Stimulated activated CD8-positive, alpha-beta memory T cell treated with anti-CD3 and anti-CD28 coated beads, Interleukin-7, amount 100 ng/mL, for 48 hours (primary cell): ENCODE measurements at places on chromosomes 7 and 10.

DNA sequence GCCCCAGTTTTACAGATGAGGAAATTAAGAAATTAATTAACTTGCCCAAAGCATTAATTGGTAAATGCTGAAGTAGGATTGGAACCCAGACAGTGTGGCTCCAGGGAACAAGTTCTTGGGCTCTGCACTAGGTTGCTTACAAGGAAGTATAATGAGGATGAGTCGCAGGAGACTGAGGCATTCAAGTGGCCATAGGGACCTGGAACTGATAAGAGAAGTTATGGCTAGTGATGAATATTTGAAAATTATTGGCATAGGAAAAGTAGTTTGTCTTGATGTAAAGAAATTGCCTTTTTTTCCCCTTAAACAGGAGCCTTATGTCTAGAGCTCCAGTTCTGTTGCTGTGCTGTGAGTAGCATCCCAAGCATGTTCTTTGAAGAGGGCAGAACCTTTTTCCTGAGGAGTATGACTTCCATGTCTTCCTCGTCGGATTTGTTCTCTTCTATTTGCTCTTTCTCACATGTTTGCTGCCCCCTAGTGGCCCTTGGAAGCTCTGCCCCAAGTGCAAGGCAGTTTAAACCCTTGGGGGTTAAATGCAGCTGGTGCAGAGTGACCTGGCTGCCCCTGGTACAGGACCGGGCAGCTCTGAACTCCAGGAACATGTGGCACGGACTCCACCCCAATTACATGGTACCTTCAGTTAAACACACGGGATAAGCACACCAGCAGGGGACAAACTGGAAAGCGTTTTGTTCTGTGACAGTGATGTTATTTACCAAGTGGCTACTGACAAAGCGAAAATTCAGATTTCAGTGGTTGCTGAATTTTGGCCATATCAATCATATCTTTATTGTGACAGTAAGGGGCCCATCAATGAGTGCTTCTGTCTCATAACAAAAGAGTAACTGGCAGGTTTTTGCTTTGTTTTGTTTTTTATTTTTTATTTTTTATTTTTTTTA is 148.8 kb downstream of the HECW1 start:
- DNase-seq = peak; percentile 14

DNA sequence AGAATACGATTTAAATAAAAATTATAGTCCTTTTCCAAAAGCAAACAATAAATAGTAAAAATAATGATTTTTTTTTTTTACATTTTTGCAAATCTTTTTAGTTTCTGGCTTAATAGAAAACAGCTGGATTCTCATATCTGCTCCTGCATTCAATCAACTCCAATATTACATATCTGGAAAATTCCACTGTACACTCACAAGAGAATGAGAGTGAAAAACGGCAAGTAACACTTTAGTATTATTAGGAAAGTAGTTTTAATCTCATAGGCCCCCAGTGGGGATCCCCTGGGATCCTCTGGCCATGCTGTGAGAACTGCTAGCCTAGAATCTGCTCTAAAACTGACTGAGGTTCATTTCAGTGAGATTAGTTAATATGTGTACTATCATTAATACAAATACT is 128.6 kb upstream of the LRRN3 start:
- DNase-seq = no peak

DNA sequence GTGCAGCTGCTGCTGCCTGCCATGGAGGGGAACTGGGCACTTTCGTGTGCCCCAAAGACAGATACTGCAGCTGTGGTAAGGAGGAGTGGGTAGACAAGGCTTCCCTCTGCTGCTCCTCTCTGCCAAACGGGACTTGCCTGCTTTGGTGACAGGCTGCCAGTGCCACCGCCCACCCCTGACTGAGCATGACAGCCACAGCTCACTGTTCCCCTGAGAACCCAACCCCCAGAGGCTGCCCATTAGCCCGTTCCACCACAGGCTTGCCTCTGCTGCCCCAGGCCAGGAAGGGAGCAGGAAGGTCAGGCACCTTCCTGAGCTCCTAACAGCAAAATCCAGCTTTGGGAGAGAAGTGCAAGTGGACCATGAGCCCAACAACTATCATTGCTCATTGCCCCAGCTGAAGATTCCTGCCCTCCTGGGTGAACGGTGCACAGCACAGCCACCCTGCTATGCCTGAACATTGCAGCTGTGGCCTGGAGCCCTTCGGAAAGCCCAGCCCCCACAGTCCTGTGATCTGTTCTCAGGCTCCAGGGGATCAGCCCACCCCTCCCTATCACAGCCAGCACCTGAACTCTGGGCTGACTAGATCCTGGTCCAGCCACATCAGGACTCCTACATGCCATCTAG is 58.7 kb upstream of the ANTXRL start:
- DNase-seq = no peak

GRCh38 chr10:6579183-6579903 is 733 bp downstream of the PRKCQ start:
- no peak for DNase-seq

DNA sequence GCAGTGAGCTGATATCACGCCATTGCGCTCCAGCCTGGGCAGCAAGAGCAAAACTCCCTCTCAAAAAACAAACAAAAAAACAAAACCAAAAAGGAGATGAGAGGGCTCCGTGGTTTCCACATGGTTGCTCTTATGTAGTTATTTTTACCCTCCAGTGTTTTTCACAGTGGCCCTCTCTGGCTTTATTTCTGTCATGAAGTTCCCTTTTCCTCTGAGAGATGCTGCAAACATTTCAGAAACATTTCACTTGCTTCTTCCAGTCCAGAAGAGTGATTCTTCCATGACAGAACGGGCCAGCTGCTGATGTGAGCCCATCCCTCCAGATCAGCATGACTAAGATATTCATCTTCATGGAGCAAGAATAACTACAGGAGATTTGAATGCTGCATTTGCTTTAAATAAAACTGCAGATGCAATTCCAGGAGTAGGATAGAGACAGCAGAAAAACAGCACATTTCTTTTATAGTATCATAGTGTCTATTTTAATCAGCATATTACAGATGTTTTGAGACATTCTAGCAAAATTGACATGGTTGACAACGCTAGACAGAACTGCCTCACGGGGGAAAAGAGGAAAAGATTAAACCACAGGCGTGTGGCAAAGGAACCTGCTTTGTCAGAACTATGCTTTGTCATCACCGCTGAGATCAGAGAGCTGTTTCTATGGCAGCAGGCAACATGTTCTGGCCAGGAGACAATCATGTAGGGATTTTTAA is 40.3 kb downstream of the NRCAM start:
- no peak for DNase-seq

- no peak for DNase-seq
These were observed 36.4 kb downstream of the ZNF438 start for GRCh38 chr10:30995081-30995770.

GRCh38 chr10:127345231-127345965 is 149.0 kb upstream of the INSYN2A start:
- DNase-seq = no peak

- DNase-seq = no peak
These were observed 150.2 kb upstream of the FZD8 start for GRCh38 chr10:35792291-35792690.

- DNase-seq = no peak
These were observed 126.7 kb upstream of the ZMIZ1 start for GRCh38 chr10:78942091-78942501.

DNA sequence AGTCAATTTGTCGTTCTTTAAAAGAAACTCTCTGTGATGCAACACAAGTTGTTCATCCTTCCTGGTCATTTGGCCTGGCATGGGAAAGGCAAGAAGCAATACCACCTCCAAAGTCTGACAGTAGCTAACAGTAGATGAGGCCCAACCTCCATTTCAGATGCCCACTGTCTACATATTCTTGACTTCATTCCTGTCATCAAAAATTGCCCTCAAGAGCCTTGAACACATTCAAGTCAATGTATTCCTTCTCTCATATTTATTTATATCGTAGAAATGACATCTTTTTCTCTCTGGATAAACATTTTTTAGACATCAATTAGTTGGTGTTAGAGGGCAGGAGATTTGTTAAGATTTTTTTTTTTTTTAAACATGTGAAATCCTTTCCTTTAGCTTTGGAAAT is 33.7 kb downstream of the ABLIM1 start:
- DNase-seq = no peak

DNA sequence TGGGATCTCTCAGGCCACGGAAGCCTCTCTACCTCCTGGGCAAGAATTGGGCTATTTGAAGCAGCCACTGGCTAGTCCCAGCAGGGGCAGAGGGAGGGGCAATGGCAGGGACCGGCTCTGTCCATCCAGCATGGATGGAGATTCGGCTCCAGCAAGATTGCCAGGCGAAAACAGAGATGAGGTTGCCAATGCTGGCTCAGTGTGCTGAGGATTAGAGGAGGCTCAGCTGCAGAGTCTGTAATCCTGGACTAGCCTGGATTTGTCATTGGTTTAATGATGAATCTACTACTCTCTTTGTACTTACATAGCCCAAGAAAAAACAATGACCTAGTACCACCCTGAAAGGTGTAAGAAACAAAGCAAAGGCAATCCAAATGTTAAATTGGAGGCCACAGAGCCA is 112.2 kb upstream of the PDCD4 start:
- DNase-seq = no peak

DNA sequence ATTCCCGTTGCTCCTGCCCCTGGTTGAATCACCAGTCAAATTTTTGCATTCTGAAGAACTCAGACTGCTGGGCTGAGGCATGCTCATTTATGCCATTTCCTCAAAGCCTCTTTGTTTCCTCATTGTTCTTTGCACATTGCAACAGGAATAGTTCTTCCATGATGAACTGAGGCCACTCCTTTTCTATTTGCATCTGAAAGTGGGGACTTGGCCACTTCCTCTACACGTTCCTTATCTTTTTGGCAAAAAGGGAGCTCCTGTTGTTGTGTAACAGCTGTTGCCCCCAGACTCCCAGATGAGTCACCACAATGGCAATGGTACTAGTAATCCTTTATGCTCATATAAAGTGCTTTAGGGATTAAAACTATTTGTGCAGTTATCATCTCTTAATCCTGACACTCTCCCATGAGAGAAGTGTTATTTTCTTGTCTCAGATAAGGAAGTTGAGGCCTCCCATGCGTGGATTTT is 20.1 kb upstream of the ITPRID1 start:
- no peak for DNase-seq

DNA sequence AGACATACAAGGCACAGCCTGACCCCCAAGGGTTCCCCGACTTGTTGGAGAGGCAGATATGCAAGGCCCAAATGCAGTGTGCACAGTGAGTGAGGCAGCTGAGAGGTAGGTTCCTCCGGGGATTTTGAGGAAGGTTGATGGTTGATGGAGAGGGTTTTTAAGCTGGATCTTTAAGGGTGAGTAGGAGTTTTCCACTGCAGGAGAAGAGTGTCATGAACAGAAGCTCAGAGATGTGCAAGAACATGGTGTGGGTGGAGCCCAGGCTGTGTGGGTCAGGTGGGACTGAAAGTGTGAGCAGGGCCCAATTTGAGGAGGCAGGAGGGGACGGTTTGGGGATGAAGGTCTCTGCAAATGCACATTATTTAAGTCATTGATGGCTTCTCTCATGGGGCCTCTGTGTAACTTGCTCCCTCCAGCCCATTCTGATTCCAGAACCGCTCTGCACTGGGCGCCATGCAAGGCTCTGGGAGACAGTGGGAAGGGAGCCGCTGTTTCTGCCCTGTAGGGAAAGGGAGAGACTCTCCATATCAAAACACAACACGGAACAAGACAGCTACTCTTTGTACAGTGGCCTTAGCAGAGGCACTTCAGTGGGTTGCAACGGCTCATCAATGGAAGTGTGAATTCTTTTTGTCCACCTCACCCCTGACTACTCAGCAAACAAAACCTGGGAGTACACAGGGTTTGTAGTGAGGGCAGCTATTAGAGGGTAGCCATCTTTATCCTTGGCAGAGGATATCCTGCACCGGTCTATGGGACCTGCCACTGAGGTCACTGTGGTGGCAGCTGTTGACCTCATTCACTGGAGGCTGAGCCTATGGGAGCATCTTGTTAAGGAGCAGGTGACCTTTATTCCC is 29.7 kb downstream of the RAMP3 start:
- DNase-seq = no peak

DNA sequence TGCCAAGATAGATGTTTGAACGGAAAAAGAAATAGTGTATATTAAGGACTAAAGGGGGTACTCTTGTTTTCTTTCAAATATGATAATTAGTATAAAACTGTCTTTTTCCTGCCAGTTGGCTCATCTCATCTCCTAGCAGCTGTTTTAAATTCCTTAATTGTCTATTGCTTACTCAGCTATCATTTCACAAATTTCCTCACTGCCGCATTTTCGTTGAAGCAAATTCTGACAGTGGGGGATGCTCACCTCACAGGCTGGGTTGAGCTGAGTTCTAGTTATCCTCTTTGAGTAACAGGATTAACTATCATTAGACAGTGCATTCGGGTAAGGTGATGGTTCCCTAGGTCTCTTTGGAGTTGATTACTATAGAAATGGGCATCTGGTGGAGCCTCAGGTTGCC is 592.0 kb downstream of the AUTS2 start:
- DNase-seq = no peak

DNA sequence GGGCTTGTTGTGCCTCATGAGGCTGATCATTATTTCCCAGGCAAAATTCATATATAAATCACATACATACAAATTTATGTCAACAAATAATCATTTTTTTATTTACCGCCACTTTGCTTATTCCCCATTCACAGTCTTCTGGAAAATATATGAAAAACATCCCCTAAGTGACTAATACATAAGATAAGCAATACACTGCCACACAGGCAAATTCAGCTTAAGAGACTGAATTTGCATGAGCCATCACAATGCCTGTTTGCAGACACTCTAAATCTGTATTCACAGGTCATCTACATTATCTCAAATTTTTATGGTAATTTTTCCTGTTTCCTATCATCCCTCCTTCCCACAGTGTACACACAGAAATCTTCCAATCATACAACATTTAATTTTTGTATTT is 13.2 kb downstream of the OSBPL3 start:
- DNase-seq = no peak

DNA sequence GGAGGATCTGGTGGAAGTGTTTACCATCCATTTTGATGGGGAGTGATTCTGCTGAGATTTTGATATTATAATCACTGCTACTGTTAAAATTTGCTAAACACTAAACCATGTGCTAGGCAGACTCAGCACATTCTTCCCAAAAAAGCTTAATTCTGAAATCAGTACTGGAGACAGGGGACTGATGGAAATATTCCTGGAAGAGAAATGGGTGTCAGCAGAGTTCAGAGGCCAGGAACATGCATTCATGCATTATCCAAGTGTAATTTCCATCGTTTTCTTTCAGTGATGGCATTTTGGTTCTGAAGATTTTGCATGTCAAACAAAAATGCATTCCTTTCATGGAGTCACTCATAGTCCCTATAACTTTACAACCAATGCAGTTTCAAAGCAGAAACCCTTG is 79.0 kb downstream of the CDCA7L start:
- no peak for DNase-seq

DNA sequence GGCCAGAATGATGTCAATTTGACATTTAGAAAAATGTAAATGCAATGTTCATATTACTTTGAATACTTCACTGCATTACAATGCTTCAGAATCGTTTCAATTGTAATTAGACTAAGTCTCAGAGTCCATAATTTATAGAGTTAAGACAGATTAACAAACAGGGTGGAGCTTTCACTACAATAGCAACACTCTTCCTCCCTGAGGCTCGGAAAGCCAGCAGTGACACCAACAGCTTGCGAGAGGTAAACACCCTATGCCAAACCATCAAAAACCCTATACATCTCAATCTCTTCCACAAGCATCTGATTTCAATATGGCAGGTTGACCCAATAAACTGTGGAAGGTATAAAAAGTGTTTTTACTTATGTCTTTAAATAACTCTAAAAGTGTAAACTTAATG is 72.2 kb downstream of the DOCK4 start:
- DNase-seq = no peak
